B cell (primary cell): ENCODE measurements at places on chromosomes 3 and 15.

GRCh38 chr3:196227629-196228493 is 11.5 kb downstream of the SLC51A start:
- no peak for DNase-seq

GRCh38 chr15:80557441-80558234 is 137.5 kb upstream of the ABHD17C start:
- DNase-seq, result no peak

- no peak for DNase-seq
These were observed 404.2 kb upstream of the RGMA start for GRCh38 chr15:93493172-93493571.

DNA sequence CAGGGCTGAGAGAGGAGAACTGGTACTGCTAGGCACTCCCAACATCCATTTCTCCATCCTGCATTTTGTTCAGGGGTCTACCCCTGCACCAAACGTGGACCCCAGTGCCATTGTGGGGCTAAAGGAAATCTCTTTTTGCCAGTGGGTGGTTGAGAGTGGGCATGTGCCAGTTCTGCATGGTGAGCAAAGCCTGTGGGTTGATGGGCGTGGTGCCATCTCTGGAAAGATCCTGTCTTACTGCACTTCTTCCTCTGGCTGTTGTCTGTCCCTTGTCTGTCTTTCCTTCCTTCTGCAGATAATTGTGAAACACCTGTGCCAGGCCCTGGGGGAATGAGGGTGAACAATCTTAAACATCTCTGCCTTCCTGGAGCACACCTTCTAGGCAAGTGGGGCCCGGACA is 1.4 kb upstream of the RARRES1 start:
- DNase-seq, result no peak

DNA sequence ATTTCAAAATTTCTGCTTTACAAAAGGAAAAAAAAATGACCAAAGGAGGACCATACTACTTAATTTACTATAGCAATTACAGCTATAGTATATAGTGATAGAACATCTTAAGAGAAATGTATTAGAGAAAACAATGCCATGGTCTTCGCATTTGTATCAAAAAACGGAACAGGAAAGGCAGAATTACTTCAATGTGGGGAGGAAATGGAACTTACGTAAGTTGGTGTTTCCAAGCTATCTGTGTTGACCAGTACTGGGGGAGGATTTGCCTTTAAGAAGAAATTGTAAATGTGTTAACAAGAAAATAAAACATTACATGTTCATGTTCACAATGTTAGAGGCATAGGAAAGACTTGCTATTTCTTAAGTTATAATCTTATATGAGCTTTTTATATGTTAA is 119.9 kb upstream of the MELTF start:
- DNase-seq, result no peak

DNA sequence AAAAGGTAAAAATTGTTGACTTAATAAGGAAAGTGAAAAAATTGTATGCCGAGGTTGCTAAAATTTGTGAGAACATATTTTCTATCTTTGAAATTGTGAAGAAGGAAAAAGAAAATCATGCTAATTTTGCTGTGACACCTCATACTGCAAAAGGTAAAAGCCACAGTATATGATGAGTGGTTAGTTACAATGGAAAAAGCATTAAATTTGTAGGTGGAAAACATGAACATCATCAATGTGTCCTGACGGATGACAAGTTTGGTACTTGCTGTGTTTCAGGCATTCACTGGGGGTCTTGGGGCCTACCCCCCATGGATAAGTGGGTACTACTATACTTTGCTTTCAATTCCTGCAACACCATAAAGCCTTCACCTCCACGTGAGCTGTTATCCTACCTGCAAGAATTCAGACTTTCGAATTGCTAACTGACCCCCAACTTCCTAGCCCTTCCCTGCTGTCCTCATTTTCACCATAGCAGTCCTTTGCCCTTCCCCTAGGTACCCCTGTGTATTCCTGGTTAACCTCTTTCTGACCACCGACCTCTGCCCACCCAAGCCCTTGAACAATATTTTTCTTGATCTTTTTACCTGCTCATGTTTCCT is 62.4 kb downstream of the RAB7A start:
- no peak for DNase-seq

GRCh38 chr15:90836296-90836871 is 32.0 kb upstream of the FURIN start:
- no peak for DNase-seq

GRCh38 chr3:72818092-72818773 is 30.0 kb downstream of the SHQ1 start:
- peak; percentile 21 for DNase-seq

DNA sequence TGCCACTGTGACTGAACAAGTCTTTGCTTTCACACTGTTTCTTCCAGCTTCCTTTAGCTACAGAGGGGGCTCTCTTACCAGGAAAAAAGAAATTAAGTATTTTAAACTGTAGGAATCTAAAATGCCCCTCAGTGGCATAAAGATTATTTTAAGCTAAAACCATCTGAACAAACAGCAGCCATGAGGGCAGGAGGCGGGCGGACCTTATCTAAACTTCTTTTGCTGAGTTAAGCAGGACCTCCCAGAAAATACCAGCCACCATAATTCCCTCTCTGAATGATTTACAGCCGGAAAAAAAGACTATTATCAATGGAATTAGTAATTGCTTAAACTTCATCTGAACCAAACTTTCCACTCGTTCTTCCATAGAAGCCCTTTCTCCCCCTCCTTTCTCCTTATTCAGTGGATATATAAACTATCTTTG is 5.2 kb upstream of the TOPAZ1 start:
- no peak for DNase-seq

DNA sequence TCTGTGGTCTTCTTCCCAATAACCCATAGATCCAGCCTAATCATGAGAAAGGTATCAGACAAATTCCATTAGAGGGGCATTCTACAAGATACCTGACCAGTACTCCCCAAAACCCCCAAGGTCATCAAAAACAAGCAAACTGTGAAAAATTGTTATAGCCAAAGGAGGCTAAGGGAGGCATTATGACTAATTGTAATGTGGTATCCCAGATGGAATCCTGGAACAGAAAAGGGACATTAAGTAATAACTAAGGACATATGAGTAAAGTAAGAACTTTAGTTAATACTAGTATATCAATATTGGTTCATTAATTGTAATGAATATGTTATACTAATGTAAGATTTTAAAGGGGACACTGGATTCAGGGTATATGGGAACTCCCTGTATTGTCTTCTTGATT is 20.4 kb downstream of the SPTSSB start:
- no peak for DNase-seq

DNA sequence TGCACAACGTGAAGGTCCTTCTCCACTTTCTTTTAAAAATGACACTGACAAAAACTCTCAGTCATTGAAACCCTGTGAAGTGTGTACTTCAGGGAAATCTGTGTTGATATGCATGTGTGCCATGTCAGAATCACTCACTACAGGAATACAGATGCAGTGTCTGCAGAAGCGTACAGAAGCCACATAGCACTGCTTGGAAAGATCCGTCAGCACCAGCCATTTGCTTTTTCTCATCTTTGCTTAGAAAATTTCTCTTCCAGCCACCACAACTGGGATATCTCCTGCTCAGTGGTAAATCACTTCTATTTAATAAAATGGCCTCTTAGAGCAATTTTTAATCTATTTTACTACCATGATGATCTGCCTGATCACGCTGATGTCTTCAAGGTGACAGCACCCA is 91.3 kb upstream of the ARHGEF26 start:
- no peak for DNase-seq

- peak; percentile 52 for DNase-seq
These were observed 64.6 kb downstream of the CYP11A1 start for GRCh38 chr15:74302821-74303359.

DNA sequence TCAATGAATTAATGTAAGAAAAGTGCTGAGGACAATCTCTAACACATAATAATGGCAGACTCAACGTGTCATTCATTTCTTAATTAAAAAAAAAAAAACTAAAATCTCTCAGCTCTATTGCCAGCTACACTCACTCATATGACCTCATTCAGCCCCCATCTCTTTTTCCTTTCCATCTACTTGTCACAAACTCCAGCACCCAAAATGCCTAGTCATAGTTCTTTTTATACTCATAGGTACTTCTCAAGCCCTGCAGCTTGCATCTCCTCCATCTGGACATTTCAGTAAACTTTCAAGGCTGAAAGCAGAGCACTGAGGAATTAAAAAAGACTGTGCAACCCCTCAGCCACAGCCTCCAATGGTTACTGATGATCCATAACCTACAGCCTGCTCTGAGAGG is 109.8 kb downstream of the PLCH1 start:
- no peak for DNase-seq
